ENCODE measurements at places on chromosomes 7 and 10.
A peak's percentile ranks its signal among the peaks of the same experiment; 100 is the strongest.

DNA sequence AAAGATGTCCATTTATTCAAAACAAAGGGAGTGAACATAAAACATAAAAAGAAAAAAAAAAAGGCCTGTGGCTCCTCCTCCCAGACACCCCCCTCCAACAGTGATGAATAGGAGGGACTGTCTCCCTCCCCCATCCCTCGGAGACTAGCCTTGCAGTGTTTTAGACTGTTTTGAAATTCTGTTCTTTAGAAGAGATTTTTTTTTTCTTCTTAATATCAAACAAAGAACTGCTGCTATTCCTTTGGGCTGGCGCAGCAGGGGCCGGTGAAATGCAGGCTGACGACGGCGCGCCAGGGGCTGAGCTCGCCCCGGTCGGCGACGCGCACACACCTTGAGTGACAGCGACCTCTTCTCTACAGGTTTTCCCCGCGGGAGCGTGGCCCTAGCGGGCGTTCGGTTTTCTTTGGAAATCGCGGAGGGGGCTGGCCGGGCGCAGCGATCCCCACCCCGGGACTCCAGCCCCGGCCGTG, at the start of gene LANCL2:
Gene LANCL2, plus strand, starts transcription at position 133 of the 470 bp plus-strand sequence. CDS start 689 bp downstream, outside the sequence.
- DNase-seq, result peak; percentile 72

GRCh38 chr10:76998451-76998850, 639.2 kb downstream of the KCNMA1 start:
- DNase-seq, result no peak

GRCh38 chr7:47776335-47776734, 171.9 kb downstream of the PKD1L1 start:
- DNase-seq, result no peak

GRCh38 chr10:92479547-92479946, 94.3 kb downstream of the IDE start:
- DNase-seq, result no peak

DNA sequence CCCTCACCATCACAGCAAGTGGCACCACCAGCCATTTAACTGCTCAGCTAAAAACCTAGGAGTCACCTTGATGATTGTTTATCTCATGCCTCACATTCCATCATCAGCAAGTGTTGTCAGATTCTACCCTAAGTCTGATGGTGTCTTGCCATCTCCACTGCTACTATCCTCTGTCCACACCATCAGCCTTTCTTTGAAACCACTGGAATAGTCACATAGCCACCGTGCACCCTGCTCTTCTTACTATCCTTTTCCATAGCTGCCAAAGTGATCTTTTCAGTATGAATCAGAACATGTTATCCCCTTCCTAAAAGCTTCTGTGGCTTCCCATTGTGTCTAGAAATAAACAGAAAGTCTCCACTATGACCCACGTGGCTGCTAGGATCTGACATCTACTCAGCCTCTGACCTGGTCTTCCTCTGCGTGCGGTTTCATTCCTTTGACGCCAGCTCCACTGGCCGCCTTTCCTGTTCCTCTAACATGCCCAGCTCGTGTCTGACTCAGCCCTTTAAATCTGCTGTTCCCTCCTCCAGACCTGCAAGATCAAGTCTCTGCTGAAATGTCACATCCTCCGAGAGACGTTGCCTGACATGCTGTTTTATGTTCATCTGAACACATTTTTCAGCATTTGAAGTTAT, 16.5 kb upstream of the CHN2 start:
- peak; percentile 46 for DNase-seq

- DNase-seq, result no peak
Measured at GRCh38 chr7:4745971-4746919, 29.2 kb upstream of the AP5Z1 start.

DNA sequence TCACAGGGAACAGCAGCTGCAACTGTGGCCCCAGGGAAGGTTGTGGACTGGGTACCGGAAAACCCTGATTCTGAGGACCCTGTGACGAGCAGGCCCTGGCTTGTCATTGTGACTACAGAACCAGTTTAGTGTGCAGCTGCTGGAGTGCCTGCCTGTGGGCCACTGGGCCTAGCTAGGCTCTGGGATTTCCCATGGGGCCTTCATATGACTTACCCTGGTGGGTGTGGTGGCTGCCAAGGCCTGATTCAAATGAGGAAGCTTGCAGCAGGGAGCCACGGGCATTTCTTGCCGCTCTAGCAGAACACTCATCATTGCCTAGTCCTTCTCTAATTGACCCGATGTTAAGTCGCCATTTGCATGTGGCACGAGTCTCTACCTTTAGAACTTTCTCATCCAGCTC, 14.7 kb upstream of the CAMK2G start:
- DNase-seq, result no peak

DNA sequence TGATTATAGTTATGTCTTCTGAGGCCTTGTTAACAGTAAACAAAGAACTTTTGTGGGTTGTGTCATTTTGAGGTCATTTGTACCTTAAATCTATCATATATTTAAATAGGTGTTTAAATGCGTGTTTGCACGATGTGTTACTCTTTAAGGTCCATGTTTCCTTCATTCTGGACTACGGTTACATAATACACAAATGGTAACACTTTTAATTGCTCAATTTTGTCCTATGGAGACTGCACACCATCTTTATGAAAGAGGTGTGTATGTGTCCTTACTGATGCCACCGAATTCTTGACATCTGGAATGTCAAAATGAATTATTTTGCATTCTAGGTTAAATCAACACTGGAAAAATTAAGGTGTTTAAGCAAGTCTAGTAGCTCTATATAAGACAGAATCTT, 1.7 kb downstream of the PALS2 start:
- DNase-seq, result no peak

DNA sequence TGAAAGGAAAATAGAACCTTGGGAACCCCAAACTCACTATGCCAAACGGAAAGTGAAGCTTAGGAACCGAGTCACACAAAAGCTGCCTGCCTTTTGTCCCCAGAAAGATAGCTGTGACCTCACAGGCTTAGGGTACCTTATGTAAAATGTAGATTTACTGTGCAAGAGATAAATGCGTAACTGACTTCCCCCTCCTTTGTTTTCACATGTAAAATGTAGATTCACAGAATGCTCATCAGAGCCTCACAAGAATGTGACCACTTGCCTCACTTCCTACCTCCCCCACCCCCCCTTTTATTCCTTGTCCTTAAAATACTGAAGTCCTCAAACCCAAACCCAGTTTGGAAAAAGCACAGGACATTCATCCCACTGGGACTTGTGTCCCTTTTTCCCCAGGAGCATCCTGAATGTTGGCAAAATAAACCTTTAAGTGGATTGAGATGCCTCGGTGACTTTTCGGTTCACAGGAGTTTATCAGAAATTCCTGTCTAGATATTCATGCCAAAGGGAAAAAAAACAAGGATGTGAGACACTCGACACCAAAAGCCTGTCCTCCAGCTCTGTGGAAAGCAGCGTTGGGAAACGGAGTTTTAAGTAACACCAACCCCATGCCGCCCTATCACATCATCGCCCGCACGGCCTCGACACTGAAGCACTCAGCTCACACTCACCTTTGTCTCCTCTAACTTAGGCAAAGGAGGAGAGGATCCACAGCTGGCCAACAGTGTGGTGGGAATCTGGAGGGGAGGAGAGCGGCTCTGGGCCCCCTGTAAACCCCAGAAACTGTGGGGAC, 45.9 kb downstream of the SVIL start:
- DNase-seq, result no peak

- no peak for DNase-seq
Measured at GRCh38 chr7:44518761-44519160, 22.4 kb downstream of the NPC1L1 start.

DNA sequence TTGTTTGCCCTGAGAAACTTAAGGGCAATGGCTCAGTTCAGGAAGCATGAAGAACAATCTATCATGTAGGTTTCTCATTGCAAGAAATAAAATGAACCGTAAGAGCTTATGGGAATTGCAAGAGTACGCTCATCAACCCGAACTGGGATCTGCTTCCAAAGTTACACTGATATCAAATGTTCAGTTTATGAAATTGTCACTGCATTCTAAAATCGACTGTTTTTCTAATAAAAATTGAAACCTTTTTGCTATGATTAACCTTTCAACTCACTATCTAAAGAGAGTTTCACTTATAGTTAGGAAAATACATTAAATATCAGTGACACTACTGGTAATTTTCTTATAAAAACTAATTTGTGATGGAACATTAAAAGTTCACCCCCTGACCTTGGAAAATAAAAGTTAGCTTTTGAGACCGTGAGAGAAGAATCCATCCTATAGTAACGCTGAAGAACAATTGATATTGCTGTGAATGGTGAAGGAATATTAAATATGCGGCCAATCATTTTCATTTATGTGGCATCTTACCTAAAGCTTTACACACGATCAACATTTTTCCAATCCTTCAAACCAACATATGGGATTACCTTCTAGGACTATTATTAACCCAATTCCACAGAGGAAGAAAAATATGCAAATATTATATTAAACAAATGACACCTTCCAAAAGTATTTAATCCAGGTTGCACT, 2.2 kb downstream of the MEOX2 start:
- no peak for DNase-seq

GRCh38 chr10:11095374-11095801, 77.7 kb downstream of the CELF2 start:
- DNase-seq, result no peak

DNA sequence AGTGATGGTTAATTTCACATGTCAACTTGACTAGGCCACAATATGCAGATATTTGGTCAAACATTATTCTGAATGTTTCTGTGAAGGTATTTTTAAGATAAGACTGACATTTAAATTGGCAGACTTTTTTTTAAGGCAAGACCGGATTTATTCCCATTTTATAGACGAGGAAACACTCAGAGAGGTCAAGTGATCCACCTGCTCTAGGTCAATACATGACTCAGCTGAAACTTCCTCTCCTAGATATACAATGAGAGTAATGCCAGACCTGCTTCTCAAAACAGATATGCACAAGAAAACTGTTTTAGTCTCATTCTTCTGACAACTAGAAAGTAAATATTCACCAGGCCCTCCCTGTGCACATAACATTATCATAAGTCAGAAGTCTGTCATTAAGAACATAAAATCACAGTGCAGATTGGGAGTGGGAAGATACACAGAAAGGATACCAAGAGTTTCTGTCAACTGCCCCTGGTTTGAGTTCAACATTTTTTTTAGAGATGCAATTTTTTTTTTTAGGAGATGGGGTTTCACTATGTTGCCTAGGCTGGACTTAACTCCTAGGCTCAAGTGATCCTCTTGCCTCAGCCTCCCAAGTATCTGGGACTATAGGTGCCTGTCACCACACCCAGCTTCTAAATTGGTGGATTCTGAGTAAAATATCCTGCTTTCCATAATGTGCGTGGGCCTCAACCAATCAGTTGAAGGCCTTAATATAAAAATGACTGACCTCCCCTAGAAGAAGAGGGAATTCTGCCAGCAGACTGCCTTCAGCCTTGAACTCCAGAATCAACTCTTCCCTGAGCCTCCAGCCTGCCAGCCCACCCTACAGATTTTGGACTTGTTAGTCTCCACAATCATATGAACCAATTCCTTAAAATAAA, 121.4 kb downstream of the ZFAND4 start:
- DNase-seq, result no peak

Data from nucleus accumbens (tissue), 56 donors.